Cortex of kidney (tissue), 1 donor: ENCODE measurements at places on chromosomes 3 and 15.

DNA sequence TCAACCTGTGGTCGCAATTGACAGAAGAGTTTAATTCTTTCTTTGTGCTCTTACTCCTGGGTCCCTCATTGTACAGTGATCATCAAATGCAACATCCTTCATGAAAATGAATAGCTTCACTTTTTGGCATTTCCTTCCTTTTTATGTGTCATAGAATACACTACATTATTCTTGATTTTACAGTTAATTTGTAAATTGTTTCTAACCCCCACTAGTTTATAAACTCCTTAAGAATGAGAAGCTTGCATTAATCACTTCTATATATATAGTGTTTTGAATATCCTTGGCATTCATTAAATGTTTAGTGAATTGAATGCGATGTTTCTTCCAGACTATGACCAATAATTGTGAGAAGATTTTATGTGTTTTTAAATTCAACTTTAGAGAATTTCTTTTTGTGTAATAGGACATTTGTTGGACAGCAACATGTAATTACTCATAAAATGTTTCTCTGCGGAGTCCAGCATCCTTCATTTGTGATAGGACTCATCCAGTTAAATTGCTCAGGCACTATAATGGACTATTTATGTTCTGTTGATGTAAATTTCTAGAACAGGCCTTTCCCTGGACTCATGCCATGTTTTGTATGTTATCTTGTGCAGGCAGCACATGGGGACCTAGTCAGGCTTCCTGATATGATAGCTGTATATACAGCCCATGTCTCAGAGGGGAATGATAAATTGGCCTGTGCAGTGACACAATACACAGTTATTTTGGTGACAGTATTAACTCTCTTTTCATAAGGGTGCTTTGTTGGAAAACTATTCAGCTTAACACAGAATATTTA lies 51.3 kb downstream of the MBNL1 start:
- no peak for DNase-seq

DNA sequence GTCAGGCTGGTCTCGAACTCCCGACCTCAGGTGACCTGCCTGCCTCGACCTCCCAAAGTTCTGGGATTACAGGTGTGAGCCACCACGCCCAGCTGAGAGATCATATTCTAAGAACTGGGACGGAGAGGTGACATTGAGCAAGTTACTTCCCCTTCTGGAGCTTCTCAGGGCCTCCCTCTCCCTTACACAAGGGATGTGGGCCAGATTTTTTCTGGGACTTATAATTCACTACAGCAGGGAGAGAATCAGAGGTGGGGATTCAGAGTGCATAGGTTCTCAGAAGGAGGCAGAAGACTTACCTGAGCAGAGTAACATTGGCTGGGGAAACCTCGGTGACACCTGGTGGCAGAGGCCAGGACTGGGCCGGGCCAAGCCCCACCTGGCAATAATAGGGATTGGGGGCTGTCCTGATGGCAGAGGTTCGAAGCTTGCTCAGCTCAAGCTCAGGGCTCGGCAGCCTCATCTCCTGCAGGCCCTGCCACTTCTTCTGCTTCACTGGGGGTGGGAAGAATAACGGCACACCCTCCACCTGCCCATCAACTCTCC lies 6.8 kb downstream of the LTK start:
- no peak for DNase-seq

GRCh38 chr15:70025413-70026296 lies 72.1 kb downstream of the TLE3 start:
- no peak for DNase-seq

DNA sequence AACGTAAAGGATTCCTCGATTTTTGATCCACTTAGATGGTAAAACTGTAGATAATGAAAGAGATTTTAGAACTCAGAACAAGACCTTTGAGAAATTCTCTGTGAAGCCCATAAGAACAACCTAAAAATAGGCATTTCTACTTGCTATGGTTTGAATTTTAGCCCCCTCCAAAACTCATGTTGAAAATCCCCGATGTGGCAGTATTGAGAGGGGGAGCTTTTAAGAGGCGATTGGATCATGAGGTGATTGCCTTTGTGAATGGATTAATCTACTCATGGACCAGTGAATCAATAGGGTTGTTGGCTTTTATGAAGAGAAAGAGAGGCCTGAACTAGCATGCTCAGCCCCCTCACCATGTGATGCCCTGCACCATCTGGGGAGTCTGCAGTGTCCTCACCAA lies 20.2 kb upstream of the AHSG start:
- DNase-seq = no peak

- DNase-seq = no peak
Observed at GRCh38 chr15:73926219-73927002, at the start of gene LOXL1. Gene LOXL1, plus strand, starts transcription at chr15:73926462. Its CDS starts 322 bp downstream, at chr15:73926784.

- DNase-seq = no peak
Observed at GRCh38 chr3:16423298-16423697, 90.2 kb downstream of the RFTN1 start.

DNA sequence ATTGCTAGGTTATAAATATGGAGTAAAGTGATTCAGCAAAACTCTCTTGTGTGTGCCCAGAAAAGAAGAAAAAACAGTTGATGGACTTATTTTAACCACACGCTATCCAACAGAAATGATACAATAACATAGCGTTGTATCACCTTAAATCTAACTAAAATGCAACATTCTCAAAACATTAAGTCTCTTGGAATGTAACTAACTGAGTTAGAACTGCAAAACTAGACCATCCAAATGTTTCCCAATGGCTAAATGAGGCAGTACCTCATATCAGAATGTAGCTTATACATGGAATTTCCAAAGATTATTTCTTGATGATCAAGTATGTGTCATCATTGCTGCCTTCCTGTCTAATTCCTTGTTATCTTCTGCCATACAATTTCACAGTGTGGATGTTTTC lies 187.9 kb downstream of the CNTN3 start:
- DNase-seq = no peak

GRCh38 chr15:88193415-88193814 lies 63.1 kb downstream of the NTRK3 start:
- no peak for DNase-seq

DNA sequence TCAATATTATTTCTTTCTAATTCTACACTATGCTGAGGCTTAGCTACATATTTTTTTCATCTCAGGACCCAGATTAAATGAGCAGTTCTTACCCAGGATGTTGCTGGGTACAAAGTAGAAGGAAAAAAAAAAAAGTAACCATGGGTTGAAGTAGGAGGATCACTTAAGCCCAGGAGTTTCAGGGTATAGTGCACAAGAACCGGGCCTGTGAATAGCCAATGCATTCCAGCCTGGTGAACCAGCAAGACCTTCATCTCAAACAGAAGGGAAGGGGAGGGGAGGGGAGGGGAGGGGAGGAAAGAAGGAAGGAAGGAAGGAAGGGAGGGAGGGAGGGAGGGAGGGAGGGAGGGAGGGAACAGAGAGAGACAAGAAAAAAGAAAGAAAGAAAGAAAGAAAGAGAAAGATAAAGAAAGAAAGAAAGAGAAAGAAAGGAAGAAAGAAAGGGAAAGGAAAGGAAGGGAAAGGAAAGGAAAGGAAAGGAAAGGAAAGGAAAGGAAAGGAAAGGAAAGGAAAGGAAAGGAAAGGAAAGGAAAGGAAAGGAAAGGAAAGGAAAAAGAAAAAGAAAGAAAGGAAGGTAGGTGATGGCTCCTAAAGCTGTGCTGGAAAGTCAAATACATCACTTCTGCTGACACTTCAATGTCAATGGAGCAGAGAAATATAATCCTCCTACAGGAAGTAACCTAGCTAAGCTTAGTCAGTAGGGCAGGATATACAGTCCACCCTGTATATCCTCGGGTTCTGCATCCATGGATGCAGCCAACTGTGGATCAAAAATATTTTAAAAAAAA lies 206.8 kb upstream of the TGFBR2 start:
- DNase-seq = no peak

DNA sequence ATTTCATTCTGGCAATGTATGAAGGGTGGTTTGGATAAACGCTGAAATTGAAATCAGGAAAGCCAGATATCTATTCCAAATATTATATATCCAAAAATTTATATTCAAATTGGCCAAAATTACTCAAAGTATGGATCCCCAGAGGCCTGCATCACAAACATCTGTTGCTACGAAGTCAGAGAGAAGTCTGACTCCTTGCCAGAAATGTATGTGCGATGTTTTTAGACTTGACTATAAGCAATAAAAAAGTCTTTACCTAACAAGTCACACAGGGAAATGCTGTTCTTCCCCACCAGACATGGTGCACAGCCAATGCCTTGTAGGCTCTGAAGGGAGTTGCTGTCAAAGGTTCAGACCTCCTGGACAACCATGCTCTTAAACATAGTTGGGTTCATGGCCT lies 533.1 kb downstream of the OTOL1 start:
- no peak for DNase-seq

- no peak for DNase-seq
Observed at GRCh38 chr3:3071136-3071535, 39.0 kb downstream of the IL5RA start.

DNA sequence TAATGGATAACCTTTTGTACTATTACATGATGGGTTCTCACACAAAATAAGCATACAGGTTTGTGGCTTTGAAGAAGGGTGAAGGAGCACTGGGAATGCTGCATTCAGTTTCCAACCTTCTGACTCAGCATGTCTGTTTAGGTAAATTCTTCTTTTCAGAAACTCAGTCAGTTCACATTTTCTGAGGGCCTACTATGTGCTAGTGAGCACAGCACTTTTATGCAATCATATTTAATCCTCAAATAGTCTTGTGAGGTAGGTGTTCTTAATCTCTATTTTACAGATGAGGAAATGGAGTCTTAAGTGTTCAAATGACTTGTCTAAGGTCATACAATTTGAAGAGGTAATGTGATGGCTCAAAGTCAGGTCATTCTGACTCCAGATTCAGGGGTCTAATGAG lies 41.2 kb downstream of the ISL2 start:
- DNase-seq = no peak

GRCh38 chr3:145118303-145118702 lies 1042.7 kb downstream of the PLOD2 start:
- no peak for DNase-seq

GRCh38 chr15:22810033-22810852 lies 23.8 kb downstream of the NIPA1 start:
- DNase-seq = no peak

- DNase-seq = no peak
Observed at GRCh38 chr3:3587647-3587972, 211.6 kb upstream of the LRRN1 start.

DNA sequence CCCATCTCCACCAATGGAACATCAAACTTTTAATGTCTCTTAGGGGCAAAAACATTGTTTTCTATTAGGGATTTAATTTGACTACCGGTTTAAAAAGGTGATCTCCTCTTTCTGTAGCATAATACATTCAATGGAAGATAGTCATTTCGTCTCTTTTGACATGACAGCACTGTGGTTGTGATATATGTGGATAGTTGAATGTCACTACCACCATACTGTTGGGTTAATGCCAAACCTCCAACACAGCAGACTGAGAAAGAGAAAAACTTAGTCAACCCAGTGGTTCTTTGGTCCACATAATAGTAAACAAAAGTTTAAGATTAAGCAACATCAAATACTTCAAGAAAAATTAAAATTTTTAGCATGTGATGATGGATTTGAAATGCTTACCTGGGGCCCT lies 530.4 kb downstream of the AGBL1 start:
- DNase-seq = no peak

- DNase-seq = no peak
Observed at GRCh38 chr3:140292684-140293083, 357.7 kb downstream of the CLSTN2 start.

- DNase-seq = no peak
Observed at GRCh38 chr15:48647962-48648361, 2.5 kb upstream of the FBN1 start.

DNA sequence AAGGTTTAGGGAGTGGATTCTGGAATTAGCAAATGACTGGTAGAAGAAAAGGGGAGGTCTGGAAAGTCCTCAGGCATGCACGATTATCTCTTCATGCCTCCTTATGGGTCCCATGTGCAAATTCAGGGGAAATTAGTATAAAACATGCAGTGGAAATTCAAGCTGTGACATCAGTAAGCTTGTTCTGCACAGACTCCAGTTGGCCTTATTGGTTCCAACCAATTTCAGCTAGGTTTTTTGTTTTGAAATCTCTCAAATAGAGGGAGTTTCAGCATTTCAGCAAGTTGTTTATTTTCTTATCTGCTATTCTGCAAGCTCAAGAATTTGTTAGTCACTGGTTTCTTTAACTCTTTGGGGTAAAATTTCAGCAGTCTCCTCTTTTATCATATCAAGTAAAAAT lies 774 bp upstream of the TMCO5A start:
- no peak for DNase-seq

GRCh38 chr3:144554889-144555288 lies 583.3 kb downstream of the DIPK2A start:
- DNase-seq = no peak

DNA sequence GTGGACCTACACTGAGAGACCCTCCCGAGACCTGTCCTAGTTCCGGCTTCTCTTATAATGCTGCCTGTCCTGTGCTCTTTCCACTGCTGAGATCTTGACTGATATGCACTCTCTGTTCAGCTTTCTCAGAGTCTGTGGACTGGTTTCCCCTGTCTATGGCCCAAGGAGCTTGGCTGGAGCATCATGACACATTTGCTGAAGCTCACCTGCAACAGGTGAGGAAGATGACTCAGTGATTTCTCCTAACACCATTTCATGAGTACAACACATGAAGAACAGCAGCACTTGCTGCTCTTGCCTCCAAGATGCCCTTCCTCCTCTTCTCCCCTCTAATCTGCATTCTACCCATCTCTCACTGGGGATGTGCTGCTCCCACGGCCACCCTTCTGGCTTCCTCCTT lies 92.1 kb downstream of the DUT start:
- no peak for DNase-seq

- DNase-seq = no peak
Observed at GRCh38 chr15:88337993-88338392, 81.5 kb upstream of the NTRK3 start.

GRCh38 chr15:77709135-77709886 lies 76.6 kb upstream of the LINGO1 start:
- no peak for DNase-seq

DNA sequence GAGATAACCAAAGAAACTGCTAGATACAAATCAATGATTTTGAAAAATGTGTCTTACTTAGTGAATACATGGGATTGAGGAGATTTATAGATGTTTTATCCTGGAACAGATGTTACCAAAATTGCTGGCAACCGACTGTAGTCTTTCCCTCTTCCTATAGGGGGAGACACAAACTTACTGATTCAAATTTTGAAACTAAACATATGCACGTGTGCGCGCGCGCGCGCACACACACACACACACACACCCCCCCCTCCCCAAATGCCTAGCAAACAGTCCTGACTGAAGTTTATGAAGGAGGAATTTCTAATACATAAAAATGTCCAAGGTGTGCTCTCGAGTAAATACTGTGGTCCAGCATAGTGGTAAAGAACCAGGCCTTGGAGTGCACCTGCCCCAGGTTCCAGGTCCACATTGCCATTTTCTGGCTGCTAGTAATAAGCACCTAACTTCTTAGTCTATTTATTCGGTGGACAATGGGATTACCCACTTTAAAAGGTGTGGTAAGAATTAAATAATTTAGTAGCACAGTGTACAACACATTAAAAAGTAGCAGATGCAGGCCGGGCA lies 18.5 kb upstream of the C3orf62 start:
- DNase-seq = no peak

DNA sequence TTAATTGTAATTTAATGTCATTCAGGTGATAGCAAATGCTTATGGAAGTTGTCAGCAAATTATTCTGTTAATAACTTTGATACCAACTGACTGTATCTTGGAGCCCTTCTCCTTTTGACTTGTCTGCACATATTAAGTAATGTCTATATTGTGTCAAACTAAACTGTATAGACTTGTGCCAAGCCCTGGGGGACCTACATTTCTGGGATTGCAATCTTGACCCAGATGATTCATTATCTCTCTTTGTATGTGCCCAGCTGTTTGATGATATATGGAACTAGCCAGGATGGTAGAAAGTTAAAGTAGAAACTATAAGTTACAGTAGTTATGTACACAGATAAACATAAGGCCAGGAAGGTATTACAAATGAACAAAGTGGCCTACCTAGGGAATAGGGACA lies 402.8 kb upstream of the RARB start:
- DNase-seq = no peak
